Ascending aorta (tissue), 2 donors: ENCODE measurements at places on chromosomes 13 and 19. TPM values are rescaled to one million over a fixed set of nuclear protein-coding genes. Genes with fewer than 3 reads are reported as not detected.

Gene PRR12
- 23.6 TPM for total RNA-seq

Gene ZNF836
- total RNA-seq: 2.8 TPM

Gene CYP4F2
- 83.0 TPM for total RNA-seq

Gene TMEM259
- 452 TPM for total RNA-seq

Gene CEACAM4
- total RNA-seq: not detected

Gene SOX1
- total RNA-seq: not detected

Gene IGFLR1
- not detected for total RNA-seq

Gene OR10H1
- not detected for total RNA-seq

Gene TNFSF9
- total RNA-seq: not detected

Gene ZNF284
- total RNA-seq: 0.21 TPM

Gene ZNF17
- 1.5 TPM for total RNA-seq

Gene TLE6
- total RNA-seq: not detected

Gene MBD3L3
- total RNA-seq: not detected

Gene FXYD3
- total RNA-seq: not detected

Gene TGFBR3L
- 7.1 TPM for total RNA-seq

Gene ZNF730
- not detected for total RNA-seq

Gene EMP3
- 18.2 TPM for total RNA-seq

Gene CGB8
- total RNA-seq: not detected

Gene ZNF234
- total RNA-seq: 7.9 TPM

Gene DMKN
- 1.7 TPM for total RNA-seq

Gene PSG7
- not detected for total RNA-seq

Gene PROZ
- not detected for total RNA-seq

Gene SIGLEC14
- 0.75 TPM for total RNA-seq

Gene KLHL1
- not detected for total RNA-seq

Gene ZNF154
- 0.11 TPM for total RNA-seq

Gene FCGBP
- 21.2 TPM for total RNA-seq

Gene NUCB1
- total RNA-seq: 505 TPM

Gene FGF22
- total RNA-seq: not detected

Gene HRC
- not detected for total RNA-seq

Gene CNFN
- total RNA-seq: not detected
